Stimulated activated CD4-positive, alpha-beta T cell treated with anti-CD3 and anti-CD28 coated beads, TNF-alpha, amount 100 ng/mL, for 24 hours (primary cell): ENCODE measurements at places on chromosomes 6 and 20.

DNA sequence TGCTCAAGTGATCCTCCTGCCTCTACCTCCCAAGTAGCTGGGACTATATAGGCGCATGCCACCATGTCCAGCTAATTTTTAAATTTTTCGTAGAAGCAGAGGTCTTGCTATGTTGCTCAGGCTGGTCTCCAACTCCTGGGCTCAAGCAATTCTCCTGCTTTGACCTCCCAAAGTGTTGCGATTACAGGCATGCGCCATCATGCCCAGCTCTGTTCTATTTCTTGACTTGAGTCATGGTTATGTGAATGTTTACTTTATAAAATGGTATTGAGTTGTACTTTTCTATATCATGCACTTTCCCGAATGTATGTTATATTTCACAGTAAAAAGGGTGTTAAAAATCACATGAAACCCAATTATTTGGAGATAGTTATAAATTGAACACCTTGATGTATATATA is 17.3 kb upstream of the ATXN1 start:
- no peak for DNase-seq

- DNase-seq, result no peak
Observed at GRCh38 chr6:64128301-64129024, 492.9 kb downstream of the PHF3 start.

- DNase-seq, result no peak
Observed at GRCh38 chr20:58286729-58287128, 22.8 kb upstream of the RAB22A start.

GRCh38 chr6:166448432-166448831 is 65.7 kb upstream of the MPC1 start:
- no peak for DNase-seq

- no peak for DNase-seq
Observed at GRCh38 chr6:89007209-89008000, 44.0 kb upstream of the RNGTT start.

DNA sequence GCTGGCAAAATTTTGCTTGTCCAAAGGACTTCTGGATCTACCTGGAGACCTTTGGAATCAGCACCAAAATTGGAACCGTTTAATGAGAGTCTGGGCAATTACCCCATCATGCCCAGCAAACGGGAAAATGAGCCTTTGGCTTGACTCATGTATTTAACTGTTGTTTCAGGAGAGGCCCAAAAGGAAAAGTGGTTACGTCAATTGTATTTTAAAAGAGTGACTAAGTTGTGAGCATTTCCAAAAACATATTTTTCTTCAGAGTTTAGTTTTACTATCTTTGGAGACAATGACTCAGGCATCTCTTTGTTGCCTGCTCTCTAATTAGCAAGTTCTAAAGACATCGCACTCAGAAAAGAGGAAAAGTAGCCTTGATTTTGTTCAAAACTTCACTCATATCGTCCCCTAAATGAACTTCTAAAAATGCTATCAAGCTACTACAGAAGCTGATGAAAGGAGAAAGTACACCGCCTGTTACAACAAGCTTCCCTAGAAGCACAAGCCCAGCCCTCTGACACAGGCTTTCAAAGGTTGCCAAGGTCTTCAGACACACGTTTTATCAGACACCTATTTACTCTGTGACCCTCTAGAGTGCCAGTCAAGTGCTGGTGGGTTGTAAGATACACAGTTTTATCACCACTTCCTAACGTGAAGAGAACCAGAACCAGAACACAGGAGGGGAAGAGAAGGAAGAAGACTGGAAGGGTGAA is 146.2 kb downstream of the TBX18 start:
- no peak for DNase-seq

DNA sequence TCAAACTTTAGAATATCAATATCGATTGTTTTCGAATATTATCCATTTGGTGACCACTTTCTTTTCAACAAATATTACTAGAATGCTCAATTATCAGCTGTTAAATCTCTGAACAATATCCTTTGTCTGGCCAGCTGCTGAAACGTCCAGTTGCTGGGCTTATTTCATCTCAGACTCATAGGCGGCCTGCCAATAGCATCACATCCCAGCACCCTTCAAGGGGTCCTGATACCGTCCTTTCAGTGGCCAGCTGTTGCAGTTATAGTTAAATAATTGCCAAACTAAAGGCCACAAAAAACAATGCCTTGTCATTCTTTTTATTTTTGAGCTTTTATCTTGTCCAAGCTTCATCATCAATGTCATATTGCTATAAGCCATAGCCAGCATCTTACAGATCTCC is 1006.8 kb upstream of the MANEA start:
- DNase-seq, result no peak

DNA sequence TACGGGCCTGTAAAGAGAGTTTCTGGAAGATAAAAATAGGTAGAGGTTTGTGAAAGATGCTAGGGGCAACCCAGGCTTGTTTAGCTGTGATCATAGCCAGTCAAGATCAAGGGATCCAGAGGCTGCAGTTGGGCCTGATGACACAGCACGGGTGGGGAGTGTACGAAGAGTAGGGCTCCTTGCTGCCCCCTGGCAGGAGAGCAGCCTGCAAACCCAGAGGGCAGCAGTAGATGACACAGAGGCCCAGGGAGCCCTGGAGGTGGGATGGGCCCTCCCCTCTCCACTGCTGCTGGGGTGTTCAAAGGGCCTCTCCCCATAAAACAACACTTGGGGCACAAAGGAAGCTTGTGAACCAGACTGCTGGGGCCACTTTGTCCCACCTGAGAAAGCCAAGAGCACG is 47.2 kb downstream of the VEGFA start:
- no peak for DNase-seq

DNA sequence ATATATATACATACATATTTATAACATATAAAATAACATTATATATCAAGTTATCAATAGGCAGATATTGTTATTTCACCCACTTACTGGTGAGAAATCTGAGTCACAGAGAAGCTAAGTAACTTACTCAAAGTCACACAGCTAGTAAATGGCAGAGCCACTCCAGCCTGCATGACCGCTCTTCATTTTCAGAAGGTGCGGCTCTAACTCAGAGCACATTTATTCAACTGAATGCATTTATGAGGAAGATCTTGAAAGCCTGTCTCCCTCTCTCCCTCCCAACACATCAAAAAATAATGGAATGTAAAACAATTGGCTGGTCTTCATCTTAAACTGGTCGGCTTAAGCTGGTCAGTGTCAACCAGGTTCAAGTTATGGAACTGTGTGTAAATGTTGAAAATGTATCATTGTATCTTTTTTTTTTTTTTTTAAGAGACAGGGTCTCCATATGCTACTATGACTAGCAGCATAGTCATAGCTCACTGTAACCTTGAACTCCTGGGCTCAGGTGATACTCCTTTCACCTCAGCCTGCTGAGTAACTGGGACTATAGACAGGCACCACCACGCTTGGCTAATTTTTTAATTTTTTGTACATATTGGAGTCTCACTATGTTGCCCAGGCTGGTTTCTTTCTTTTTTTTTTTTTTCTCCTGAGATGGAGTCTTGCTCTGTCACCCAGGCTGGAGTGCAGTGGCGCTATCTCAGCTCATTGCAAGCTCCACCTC is 70.7 kb upstream of the NCOA3 start:
- DNase-seq, result no peak

GRCh38 chr20:44287272-44288097 is 23.5 kb downstream of the FITM2 start:
- no peak for DNase-seq

DNA sequence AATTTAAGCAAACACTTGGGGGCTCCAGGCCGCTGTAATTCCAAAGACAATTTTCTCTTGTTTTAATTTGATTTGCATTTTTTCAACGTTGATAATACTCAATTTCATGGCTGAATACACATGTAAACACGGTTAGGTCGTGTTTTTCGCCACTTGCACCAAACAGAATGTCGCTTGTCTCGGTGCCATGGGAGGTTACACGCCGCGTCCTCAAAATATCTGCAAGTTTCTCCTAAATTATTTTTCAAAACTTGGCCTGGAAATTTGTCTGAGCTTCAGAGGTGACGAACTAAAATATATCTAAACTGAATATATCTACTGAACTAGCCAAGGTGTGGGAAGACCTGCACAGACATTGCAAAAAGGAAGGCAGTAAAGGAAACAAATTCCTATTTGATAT is 15.0 kb downstream of the FOXA2 start:
- DNase-seq, result no peak

GRCh38 chr6:36805096-36805797 is 34.0 kb downstream of the CPNE5 start:
- no peak for DNase-seq

DNA sequence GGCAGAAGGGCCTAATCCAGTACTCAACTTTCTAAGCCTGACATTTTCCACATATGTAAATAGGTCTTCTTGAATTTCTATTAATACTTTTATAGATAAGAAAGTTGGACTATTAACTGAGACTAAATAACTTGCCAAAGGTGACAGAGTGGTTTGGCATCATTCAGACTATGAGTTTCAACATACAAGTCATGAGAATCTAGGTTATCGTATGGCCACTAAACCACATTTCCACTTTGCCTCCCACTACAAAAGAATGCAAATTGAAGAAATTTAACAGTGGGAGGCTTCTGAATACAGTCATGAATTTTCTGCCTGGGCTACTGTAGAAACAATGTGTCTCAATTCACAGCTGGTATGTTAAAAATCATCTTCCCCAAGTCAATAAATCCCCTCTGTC is 531.0 kb upstream of the AGPAT4 start:
- DNase-seq, result no peak

DNA sequence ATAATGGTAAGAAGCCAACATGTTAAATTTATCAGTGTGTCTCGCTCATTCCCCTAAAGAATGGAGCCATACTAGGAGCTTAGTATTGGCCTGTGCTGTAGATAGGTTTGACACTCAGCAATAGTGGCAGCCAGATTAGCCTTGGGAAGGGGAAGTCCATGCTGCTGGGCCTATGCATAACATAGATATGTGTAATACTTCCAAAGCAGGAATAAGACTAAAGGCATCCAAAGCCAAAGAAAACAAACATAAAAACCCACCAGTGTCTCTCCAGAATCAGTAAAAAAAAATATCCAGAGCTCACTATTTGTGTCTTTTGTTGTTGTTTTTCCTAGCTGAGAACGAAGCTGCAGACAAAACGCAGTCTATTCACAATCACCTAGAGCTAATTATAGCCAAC is 104.2 kb upstream of the STXBP5 start:
- DNase-seq, result no peak
